ENCODE measurements at places on chromosomes 7 and 10. TPM values are rescaled to one million over a fixed set of nuclear protein-coding genes. Genes with fewer than 3 reads are reported as not detected.

The ZNF775 gene
- 5.8 TPM for total RNA-seq

The ZNF25 gene
- 5.2 TPM for total RNA-seq

The ORAI2 gene
- total RNA-seq, result 27.0 TPM

The CPN1 gene
- total RNA-seq, result not detected

- no peak for DNase-seq
These were observed 546.9 kb upstream of the GALNT17 start for GRCh38 chr7:70585071-70585470.

DNA sequence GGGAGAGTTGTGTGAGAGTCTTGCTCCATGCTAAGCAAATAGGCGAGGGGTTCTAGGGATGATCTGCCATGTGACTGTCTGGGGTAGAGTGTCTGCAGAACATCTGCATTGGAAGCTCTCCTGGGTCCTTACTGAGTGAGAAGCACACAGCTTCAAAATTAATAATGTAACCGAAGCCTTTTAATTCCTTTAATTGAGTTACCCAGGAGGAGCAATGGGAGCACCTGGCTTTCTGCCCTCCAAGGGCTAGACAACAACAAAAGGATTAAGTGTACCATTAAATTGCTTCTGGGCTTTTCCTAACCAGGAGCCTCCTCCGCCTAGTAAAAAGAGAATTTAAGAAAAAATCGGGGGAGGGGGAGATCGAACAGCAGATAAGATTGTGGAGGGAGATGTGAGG, 102.0 kb upstream of the TBX20 start:
- no peak for DNase-seq

DNA sequence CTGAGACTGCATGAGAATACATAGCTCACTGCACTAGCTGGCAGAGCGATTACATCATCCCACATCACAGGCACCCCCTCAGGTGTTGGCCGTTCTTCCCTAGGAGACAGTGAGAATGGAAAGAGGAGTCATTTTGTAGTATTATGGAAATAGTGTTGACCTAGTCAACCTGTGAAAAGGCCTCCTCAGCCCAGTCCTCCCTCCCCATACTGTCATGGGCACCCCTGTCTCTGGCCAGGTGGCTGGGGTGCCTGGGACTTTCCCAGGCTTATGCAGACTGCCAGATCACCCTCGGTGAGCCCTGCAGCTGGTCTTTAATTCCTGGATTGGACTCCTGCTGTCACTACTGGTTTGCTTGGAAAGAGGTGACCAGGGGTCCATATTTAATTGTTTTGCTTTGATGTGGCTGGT, 4.0 kb downstream of the INPP5A start:
- no peak for DNase-seq

GRCh38 chr10:28248092-28248491, 54.8 kb downstream of the MPP7 start:
- no peak for DNase-seq

DNA sequence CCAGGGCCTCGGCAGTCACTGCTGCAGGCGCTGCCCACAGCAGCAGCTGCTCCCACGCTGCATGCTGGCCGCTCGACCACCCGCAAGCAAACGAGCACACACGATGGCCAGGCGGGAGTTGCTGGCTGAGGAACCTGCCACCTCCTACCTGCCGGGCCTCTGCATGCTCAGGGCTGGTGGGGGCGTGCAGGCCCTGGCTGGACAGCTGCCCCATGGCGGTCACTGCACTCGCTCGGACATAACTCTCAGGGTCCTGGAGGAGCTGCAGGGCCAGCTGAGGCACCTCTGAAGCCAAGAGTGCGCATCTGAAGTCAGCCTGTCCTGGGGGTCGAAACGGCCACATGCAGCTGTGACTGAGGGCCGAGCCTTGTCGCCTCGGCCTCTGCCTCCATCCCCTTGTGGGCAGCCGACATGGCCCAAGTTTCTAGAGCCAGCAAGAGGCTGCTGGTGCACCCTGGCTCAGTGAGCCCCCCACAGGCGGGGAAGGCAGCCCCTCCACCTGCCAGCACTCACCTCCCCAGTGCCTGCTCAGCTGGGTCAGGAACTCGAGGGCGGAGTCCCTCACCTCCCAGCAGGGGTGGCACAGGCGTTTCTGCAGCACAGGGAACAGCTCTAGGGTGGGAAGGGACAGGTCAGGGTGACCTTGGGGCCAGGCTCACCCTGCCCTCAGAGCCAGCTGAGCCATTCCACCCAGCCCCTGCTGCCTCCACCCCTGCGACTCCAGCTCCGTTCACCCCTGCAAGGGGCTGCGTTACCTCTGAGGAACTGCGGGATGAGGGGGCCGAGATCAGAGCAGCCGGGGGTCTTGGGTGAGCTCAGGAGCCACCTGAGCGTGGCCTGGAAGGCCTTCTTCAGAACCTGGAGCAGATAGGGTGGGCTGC, 16.1 kb downstream of the BRAT1 start:
- DNase-seq, result no peak

- no peak for DNase-seq
These were observed 63.9 kb downstream of the CDH23 start for GRCh38 chr10:71460615-71461014.

- DNase-seq, result no peak
These were observed 13.6 kb downstream of the VPS50 start for GRCh38 chr7:93245525-93246432.

Measured in SJSA1 (cell line).